Spleen (tissue), 13 donors: ENCODE measurements at places on chromosomes 1 and 21.

DNA sequence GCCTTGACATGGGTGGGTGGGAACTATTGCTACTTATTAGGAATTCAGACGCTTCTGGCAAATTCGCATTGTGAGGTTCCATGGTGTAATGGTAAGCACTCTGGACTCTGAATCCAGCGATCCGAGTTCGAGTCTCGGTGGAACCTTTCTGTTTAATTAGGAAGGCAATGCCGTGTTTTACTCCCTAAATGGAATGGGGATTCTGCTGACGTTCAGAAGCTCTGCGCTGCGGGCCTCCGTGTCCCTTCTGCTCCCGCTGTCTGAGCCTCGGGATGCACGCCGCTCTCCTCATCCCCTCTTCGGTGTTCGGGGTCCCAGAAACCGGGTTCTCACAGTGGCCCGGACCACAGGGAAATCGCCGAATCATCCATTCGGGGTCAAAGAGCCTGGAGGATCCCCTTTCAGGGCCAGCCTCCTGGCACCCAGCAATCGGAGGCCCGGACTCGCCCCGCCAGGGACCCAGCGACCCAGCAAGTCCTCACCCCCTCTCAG is 280.3 kb downstream of the FAM72C start:
- no peak for DNase-seq

DNA sequence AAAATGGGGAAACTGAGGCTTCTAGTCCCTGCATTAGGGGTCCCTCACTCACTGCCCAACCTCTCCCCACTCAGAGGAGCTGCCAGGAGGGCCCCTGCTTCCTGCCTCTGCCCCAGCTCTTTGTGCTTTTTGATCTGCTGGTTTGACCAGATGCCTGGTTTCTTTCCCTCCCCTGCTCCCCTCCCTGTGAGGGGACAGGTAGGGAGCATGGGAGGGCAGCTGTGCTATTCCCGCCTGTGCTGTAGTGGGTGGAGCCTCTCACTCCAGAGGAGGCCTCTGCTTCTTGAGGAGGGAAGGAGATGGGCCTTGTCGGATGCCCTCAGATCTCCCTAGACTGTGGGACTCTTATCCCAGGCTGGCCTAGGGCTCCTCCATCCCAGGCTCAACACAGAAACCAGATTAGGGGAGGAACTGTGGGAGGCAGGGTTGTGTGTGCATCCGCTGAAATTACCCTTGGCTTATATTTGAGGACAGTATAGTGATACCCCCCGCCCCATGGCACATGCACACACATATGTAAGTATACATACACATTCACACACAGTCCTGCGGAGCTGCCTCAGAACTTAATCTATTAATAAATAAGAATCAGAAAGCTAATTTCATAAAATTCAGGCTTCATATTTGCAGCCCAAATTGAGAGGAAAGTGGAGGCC is 4.6 kb downstream of the BOLA1 start:
- DNase-seq, result peak; percentile 53

DNA sequence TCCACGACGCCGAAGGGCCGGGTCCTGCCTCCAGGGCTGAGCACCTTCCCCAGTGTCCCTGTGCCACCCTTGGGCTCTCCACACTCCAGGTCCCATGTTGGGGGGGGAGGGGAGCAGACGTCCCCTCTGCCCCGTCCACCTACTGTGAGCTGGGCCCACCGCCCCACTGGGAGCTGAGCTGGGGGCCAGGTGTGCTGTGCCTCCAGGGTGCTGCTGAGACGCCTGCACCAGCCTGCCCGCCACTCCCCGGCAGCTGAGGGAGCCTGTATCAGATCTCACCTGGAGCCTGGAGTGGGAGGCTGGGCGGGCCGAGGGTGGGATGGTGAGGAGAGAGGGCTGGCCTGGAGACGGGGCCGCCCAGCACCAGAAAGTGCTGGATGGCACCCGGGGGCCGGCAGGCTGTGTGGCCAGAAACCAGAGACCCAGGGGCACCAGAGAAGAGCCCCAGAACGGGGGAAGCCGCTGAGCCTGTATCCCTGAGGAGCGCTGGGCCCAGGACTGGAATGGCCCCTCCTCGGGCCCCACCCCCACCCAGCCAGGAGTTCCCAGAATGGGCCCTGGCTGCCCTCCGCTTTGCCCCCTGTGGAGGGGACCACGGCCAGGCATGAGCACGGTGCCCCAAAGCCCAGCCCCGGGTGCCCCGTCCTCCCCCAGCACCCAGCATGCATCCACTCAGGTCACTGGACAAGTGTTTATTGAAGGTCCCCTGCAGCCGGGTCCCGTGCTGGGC is 3.4 kb downstream of the TNFRSF18 start:
- peak; percentile 73 for DNase-seq

GRCh38 chr21:41952568-41953248 is 1.1 kb downstream of the C2CD2 start:
- DNase-seq, result peak; percentile 65

DNA sequence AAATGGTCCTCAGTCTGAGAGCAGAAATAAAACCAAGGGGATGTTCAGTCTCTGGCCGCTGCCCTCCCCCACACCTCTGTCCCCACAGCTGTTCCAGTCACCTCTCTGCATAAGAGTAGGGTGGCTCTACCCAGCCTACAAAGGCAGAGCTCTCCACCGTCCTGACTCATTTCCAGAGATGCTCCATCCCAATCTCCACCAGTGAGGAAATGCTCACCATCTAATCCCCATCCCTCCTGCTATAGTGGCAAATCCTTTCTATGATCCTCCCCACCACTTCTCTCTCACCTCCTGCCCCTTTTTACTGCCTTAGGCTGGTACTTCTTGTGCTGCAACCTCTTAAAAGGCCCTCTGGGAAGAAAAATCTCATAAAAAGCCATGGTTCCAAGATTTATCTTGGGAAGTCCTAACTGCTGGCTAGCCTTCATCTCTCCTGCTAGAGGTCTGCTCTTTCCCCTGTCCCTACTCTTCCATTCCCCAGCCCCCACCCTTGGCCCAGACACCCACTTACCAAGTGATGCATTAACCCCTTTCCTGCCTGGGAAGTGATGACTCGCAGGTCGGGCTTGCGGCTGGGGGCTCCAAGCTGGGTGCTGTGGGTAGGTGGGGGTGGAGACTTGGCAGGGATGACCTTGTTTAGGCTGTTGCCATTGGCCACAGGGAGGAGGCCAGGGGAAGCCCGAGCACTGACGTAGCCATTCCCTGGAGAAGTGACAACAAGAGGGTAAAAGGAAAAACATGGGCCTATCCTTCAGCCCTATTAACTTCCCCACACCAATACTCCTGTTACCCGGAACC is 23.9 kb downstream of the MEF2D start:
- DNase-seq, result no peak

DNA sequence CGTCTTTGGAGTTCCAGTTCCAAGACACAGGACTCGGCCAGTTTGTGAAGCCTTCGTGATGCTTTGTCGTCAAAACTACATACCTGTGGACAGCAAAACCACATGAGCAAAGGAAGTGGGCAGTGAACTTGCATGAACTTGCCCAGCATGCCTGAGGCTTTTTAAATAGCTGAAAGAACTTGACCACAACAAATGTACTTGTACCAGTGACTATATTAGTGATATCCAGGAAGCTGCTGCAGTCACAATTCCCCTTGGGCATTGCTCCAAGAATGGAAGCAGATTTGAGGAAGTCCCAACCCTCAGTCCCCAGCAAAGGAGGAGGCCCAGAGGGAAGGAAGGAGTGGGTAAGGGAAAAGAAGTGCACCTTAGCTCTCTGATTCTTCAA is 2.6 kb downstream of the FUCA1 start:
- no peak for DNase-seq

DNA sequence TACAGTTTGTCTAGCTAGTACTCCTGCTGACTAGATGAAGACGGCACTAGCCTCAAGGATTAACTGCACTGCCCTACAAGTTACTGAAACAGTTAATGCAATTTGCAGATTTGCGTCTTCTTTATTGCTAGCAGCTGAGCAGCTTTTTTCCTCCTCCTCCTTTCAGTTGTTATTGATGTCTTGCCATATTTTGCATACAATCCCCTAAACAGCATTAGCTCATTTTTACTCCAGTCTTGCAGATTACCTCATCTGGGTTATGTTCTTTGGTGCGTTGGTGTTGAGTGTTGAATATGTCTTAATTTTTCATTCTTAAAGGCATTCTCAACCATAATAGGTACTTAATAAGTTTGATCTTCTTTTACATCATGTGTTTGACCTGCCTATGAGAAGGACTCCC is 363.4 kb upstream of the LYPLAL1 start:
- no peak for DNase-seq

DNA sequence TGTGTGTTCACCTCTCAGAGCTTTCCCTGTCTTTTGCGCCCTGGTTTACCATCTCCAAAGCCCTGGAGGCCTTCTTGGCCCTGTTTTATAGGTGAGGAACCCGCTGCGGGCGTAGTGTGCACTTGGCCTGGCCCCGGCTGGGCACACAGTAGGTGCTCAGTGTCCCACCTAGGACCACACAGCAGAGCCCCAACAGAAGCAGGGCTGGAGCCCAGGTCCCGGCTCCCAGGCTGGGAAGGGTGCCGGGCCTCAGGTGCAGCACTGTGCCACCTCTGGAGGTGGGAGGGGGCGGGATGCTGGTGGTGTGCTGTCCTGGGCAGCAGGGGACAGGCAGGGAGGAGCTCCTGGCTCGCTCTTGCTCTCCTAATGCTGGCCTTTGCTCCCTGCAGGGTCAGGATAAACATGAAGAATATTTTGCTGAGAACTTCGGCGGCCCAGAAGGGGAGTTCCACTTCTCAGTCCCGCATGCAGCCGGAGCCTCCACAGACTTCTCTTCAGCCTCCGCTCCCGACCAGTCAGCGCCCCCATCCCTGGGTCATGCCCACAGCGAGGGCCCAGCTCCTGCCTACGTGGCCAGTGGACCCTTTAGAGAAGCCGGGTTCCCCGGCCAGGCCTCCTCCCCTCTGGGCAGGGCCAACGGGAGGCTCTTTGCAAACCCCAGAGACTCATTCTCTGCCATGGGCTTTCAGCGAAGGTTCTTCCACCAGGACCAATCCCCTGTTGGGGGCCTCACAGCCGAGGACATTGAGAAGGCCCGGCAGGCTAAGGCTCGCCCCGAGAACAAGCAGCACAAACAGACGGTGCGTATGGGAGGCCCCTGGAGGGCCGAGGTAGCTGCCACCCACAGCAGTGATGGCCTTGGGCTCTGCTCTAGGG is 24.8 kb downstream of the COQ8A start:
- no peak for DNase-seq

- no peak for DNase-seq
Measured at GRCh38 chr21:35603494-35603893, 456.8 kb downstream of the SETD4 start.

- no peak for DNase-seq
Measured at GRCh38 chr1:91611483-91611917, 110.8 kb downstream of the CDC7 start.

- no peak for DNase-seq
Measured at GRCh38 chr1:235504122-235504493, at the start of gene B3GALNT2. B3GALNT2 (minus strand) TSS chr1:235504452; CDS start chr1:235504252, 200 bp downstream.

- DNase-seq, result no peak
Measured at GRCh38 chr1:230145953-230146476, 79.0 kb downstream of the GALNT2 start.

DNA sequence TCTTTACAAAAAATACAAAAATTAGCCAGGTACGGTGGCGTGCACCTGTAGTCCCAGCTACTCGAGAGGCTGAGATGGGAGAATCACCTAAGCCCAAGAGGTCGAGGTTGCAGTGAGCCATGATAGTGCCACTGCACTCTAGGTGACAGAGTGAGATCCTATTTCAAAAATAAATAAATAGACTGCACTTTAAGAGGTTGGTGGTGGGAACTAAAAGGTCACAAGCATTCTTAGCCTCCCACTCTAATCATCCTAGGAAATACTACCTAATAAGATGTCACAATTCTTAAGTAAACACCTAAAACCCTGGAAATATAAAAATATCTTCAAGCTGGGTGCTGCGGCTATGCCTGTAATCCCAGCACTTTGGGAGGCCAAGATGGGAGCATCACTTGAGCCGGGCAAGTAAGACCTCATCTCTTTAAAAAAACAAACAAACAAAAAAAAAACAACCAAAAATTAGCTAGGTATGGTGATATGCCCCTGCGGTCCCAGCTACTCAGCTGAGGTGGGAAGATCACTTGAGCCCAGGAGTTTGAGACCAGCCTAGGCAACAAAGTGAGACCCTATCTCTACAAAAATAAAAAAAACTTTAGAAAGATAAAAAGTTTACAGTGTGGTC is 4.1 kb downstream of the DCAF8 start:
- no peak for DNase-seq

DNA sequence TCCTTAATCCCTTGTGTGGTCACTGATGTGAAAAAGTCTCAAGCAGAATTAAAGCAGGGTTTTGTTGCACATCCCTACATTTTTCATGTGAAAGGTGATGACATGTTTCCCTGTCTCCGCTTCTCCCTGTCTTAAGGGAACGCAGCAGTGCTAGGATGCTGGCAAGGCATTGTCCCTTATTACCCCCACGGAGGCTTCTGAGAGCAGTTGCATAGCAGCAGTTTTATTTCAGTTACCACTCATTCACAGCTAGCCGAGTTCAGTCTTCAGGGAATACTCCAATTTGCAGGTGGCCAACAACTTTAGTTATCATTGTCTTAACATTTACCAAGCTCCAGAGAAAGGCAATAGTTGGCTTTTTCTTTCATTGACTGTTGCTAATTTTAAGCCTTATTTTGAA is 89.1 kb downstream of the CLEC20A start:
- DNase-seq, result no peak

- DNase-seq, result no peak
Measured at GRCh38 chr21:42921927-42922326, 3.5 kb downstream of the ERVH48-1 start.

DNA sequence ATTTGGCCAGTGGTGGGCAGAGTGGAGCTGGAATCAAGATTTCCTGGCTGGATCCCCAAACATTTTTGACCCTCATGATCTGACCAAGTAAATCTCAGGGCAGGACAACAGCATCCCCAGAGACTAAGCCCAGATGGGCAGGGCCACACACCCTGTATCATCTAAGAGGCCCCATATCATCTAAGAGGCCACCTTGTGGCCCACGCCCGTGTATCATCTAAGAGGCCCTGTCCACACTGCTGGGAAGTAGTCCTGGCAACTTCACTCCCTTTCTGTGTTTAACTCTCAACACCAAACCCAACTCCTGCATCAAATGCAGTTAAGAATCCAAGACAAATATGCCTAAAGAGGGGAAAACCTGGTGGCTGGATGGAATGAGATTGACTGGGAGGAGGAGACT is 81.6 kb upstream of the SSX2IP start:
- DNase-seq, result no peak

DNA sequence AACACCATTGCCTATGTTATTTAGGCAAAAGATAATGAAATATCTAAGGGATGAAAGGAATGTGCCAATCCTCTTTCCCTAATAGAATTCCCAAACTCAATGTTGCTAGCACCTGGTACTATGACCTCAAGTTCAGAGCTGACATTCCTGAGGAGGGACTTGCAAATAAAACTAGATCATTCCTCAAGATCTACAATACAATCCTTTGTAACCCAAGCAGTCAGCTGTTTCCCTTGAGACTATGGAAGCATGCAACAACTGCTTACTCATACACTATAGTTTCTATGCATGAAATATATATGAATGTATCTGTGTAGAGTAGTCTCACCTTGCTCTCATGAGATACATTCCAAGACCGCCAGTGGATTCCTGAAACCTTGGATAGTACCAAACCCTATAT is 65.0 kb downstream of the ABL2 start:
- no peak for DNase-seq
